T-cell (primary cell): ENCODE measurements at places on chromosomes 12 and 14. TPM values are rescaled to one million over a fixed set of nuclear protein-coding genes. Genes with fewer than 3 reads are reported as not detected.

Gene LRRC43
- total RNA-seq, result not detected

GRCh38 chr12:65584016-65584415 is 240.3 kb upstream of the HMGA2 start:
- no peak overlapping the region for H3K4me3 ChIP-seq
- no peaks in the 10 kb centered on the region for H3K4me1 ChIP-seq
- H3K36me3 ChIP-seq, result no peaks in the 10 kb centered on the region
- H3K27me3 ChIP-seq, result no peaks in the 10 kb centered on the region
- H3K27ac ChIP-seq, result no peak overlapping the region
- no peak for DNase-seq

Gene SERPINA12
- not detected for total RNA-seq

- no peaks in the 10 kb centered on the region for H3K27me3 ChIP-seq
- H3K4me3 ChIP-seq, result no peak overlapping the region
- H3K4me1 ChIP-seq, result no peaks in the 10 kb centered on the region
- no peak overlapping the region for H3K27ac ChIP-seq
These were observed 103.7 kb downstream of the ERC1 start for GRCh38 chr12:1094714-1095113.

- H3K36me3 ChIP-seq, result peaks cover 52% of the 10 kb centered on the region
- peak overlapping the region; percentile 43 for H3K27ac ChIP-seq
- H3K27me3 ChIP-seq, result no peaks in the 10 kb centered on the region
- H3K4me3 ChIP-seq, result no peak overlapping the region
- DNase-seq, result no peak
These were observed 8.6 kb downstream of the TC2N start for GRCh38 chr14:91858536-91859275.

Gene DHRS4
- total RNA-seq, result 11.1 TPM

DNA sequence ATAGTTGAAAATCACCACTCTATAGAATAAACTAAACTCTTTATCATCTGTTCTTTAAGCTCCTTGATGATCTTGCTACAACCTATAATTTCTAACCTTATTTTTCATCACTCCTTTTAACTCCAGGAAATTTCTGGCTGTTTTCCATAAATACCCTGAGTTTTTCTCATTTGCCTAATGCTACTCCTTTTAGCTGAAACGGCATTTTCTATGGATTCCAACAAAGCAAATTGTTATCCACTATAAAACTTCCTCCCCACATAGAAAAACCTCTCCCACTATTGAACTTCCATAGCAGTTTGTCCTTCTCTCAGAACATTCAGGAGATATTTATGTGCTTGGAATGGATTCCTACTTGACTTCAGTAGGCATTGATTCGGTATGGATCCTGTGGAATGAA is 122.8 kb downstream of the SLC41A2 start:
- H3K36me3 ChIP-seq, result no peaks in the 10 kb centered on the region
- no peak for DNase-seq
- H3K4me1 ChIP-seq, result no peaks in the 10 kb centered on the region
- no peak overlapping the region for H3K4me3 ChIP-seq

Gene SNRPF
- 14.0 TPM for total RNA-seq

Gene MGP
- 1.5 TPM for total RNA-seq

DNA sequence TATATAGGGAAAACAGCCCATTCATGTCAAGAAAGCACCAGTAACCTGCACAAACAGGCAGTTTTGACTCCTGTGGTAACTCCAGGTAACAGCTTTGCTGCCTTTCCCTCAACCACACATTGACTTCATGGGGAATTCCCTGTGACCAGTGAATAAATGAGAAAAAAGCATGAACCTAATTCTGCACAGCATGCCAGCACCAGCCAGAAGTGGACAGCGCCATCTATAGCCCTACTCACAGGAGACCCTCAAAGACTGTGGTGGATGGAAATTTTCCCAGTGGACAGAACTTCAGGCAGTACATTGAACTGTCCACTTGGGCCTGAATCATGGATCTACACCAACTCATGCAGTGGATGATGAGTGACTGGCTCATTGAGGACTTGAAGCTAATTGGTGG is 152.1 kb downstream of the SLC8A3 start:
- H3K4me3 ChIP-seq, result no peak overlapping the region
- no peaks in the 10 kb centered on the region for H3K4me1 ChIP-seq
- H3K27me3 ChIP-seq, result no peaks in the 10 kb centered on the region
- no peak overlapping the region for H3K27ac ChIP-seq
- DNase-seq, result no peak

Gene MANSC1
- 0.96 TPM for total RNA-seq

Gene INSM2
- not detected for total RNA-seq

DNA sequence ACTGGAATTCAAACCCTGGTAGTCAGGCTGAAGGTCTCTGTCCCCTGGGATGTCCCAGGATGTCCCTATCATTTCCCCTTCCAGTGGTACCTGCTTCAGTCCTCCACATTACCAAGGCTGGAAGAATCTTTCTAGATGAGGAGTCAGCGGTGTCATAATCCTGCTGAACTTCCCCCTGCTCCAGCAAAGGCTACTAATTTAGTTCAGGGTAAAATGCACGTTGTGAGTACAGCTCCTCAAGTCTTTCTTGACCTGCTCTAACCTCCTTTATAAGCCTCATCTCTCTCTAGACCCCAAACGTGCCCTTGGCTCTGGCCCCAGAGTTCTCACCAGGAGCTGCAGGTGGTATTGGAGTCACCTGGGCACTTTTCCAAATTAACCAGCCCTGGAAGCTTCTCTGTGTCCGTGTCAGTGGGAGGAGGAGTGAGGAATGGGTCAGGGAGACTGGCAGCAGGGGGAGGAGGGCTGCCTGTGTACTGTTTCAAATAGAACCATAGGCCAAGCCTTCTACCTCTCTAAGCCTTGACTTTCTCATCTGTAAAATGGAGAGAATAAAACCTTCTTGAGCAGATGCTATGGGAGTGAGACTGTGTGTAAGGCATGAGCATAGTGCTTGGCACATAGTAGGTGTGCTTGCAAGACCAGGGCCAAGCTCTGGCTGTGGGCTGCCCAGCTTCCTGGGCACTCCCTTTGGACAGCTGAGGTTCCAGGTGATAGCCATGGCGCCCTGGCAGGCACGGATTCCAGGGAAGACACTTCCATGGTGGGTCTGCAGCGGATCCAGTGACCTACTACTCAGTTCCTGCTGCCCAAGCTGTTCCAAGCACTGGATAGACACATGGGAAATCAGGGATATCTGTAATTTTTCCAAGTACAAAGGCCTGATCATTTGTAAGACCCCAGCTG is 24.5 kb downstream of the ASB2 start:
- DNase-seq, result no peak
- H3K36me3 ChIP-seq, result no peaks in the 10 kb centered on the region
- H3K27ac ChIP-seq, result no peak overlapping the region
- H3K4me3 ChIP-seq, result no peak overlapping the region
- H3K4me1 ChIP-seq, result peaks cover 48% of the 10 kb centered on the region

DNA sequence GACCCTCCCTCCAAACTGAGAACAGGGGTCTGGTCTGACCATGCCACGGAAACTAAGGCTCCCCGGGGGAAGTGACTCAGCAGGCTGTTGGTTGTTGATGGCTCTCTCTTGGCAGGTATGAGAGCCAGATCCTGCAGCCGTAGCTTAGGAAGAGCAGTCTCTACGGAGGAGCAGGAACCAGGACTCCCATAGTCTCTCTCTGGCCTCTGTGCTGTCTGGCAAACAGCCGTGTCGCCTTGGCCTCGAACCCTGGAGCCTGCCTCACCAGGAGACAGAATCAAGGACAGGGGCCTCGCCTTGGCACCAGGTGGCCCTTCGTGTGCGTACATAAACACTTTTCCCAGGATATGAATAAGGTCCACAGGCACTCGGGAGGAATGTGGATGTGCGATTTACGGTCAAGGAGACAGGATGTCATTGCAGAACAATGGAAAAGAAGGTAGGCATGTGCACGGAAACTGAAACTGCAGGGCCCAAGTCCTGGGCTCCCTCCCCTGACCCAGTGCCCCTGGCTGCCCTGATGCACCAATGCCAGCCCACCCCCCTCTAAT is 7.9 kb downstream of the VWF start:
- H3K27me3 ChIP-seq, result peaks cover 20% of the 10 kb centered on the region
- DNase-seq, result no peak
- H3K4me1 ChIP-seq, result no peaks in the 10 kb centered on the region
- H3K27ac ChIP-seq, result no peak overlapping the region
- no peaks in the 10 kb centered on the region for H3K36me3 ChIP-seq

DNA sequence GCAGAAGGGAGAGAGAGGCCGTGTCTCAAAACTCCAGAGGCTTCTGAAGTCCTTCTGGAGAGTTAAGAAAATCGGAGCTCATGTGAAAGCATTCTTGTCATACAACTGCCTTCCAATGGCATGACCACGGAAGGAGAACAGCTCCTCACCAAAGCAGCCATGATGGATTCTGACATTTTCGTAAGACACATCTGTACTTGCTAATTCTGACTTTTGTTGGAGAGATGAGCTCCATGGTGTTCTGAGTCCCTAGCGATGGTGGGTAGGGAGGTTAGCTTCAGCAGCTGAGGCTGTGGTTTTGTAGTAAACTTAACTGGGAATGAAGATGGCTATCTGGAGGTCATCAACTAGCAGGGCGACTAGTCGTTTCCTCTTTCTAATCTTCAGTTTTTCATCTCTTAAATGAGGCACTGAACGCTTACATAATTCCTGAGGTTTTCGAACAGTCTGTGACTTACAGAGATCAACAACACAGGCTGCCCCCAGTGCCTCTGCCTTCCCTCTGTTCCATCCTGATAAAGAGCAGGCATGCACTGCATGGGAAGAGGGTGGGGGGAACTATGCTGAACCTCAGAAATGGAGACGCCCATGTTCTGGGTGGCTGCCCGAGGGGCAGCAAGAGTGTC is 28.6 kb upstream of the DICER1 start:
- no peaks in the 10 kb centered on the region for H3K4me1 ChIP-seq
- DNase-seq, result no peak
- no peak overlapping the region for H3K4me3 ChIP-seq
- no peaks in the 10 kb centered on the region for H3K36me3 ChIP-seq
- H3K27ac ChIP-seq, result no peak overlapping the region

DNA sequence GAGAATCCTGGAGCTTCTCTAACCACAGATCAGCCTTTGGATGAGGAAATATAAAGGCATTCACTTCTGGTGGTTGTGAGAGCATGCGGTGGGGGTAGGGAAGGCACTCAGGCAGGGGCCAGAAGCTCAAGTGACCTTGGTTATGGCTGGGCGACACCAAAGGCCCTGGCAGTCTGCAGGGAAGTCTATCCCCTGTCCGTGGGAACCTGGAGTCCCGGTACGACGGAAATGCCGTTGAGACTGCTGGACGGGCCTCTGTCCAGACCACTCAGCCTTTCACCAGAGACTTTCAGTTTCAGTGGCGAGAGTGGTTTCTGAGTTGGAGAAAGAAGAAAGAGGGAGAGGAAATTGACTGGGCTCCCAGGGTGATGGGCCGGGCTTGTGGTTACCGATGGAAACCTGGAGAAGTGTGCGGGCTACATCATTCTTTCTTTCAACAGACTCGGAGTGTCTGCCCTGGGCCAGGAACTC is 20.9 kb downstream of the ISCA2 start:
- no peaks in the 10 kb centered on the region for H3K4me1 ChIP-seq
- no peak for DNase-seq
- H3K27ac ChIP-seq, result no peak overlapping the region
- no peaks in the 10 kb centered on the region for H3K36me3 ChIP-seq
- no peak overlapping the region for H3K4me3 ChIP-seq

Gene GPRC5D
- not detected for total RNA-seq

- DNase-seq, result no peak
- peaks cover 12% of the 10 kb centered on the region for H3K27me3 ChIP-seq
- H3K4me3 ChIP-seq, result no peak overlapping the region
- H3K36me3 ChIP-seq, result no peaks in the 10 kb centered on the region
These were observed 89.3 kb downstream of the FIGNL2 start for GRCh38 chr12:51759175-51759574.

- peaks cover 26% of the 10 kb centered on the region for H3K36me3 ChIP-seq
- no peaks in the 10 kb centered on the region for H3K27me3 ChIP-seq
- H3K4me3 ChIP-seq, result peak overlapping the region; percentile 31
- peaks cover 51% of the 10 kb centered on the region for H3K4me1 ChIP-seq
These were observed 66.7 kb downstream of the CCDC88C start for GRCh38 chr14:91350813-91351511.

GRCh38 chr14:68910540-68910939 is 68.6 kb downstream of the ACTN1 start:
- no peak for DNase-seq
- H3K36me3 ChIP-seq, result peaks cover 37% of the 10 kb centered on the region

DNA sequence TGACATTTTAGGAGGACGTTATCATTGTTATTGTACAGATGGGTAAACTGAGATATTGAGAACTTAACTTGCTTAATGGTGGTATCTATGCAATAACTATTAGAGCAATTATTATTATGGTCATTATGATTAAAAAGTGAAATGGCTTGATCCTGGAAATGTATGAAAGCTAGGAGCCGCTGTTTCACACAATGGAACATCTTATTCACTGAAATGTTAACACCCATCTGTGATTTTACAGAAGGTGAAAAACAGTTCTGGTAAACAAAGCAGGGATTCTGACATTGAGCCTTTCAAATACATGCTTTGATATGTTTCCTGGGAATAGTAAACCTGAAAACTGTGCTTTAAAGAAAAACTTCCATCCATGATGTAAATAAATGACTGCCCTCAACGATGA is 261.4 kb downstream of the BTG1 start:
- no peak for DNase-seq
- H3K4me3 ChIP-seq, result no peak overlapping the region
- H3K4me1 ChIP-seq, result peaks cover 9% of the 10 kb centered on the region
- H3K27me3 ChIP-seq, result no peaks in the 10 kb centered on the region

- no peak overlapping the region for H3K27ac ChIP-seq
- no peaks in the 10 kb centered on the region for H3K36me3 ChIP-seq
- no peak overlapping the region for H3K4me3 ChIP-seq
- no peak for DNase-seq
- no peaks in the 10 kb centered on the region for H3K4me1 ChIP-seq
These were observed 100.5 kb downstream of the ALG10B start for GRCh38 chr12:38417101-38417500.

DNA sequence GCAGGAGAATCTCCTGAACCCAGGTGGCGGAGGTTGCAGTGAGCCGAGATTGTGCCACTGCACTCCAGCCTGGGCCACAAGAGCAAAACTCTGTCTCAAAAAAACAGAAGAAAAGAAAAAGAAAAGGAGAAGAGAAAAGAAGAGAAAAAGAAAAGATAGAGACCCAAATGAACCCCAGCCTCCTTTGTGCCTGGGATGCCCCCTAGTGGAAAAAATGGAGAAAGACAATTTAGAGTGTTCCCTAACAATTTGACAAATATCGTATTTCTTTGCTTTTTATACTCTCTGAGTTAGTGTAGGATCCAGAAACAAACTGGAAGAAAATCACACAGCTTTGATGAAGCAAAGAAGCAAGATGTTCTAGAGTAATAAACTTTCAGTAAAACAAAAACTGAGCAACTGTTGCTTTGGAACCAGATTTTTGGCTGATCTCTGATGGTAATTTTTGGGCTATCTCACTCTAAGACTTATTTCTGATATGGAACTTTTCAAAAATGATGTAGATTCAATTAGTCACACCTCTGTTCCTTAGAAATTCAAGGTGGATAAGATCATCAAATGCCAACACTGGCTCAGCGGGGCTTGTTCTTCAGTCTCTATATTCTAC is 18.6 kb upstream of the PRKAB1 start:
- no peak for DNase-seq
- no peak overlapping the region for H3K27ac ChIP-seq
- H3K4me1 ChIP-seq, result no peaks in the 10 kb centered on the region
- H3K27me3 ChIP-seq, result no peaks in the 10 kb centered on the region
- H3K36me3 ChIP-seq, result no peaks in the 10 kb centered on the region
- no peak overlapping the region for H3K4me3 ChIP-seq

GRCh38 chr14:22163051-22163450 is 426.0 kb downstream of the DAD1 start:
- no peak for DNase-seq
- no peak overlapping the region for H3K4me3 ChIP-seq
- no peaks in the 10 kb centered on the region for H3K36me3 ChIP-seq
- no peaks in the 10 kb centered on the region for H3K27me3 ChIP-seq
